ENCODE measurements at places on chromosomes 5 and 9.

GRCh38 chr9:104746798-104747197 is 685 bp upstream of the NIPSNAP3A start:
- no peak for DNase-seq

DNA sequence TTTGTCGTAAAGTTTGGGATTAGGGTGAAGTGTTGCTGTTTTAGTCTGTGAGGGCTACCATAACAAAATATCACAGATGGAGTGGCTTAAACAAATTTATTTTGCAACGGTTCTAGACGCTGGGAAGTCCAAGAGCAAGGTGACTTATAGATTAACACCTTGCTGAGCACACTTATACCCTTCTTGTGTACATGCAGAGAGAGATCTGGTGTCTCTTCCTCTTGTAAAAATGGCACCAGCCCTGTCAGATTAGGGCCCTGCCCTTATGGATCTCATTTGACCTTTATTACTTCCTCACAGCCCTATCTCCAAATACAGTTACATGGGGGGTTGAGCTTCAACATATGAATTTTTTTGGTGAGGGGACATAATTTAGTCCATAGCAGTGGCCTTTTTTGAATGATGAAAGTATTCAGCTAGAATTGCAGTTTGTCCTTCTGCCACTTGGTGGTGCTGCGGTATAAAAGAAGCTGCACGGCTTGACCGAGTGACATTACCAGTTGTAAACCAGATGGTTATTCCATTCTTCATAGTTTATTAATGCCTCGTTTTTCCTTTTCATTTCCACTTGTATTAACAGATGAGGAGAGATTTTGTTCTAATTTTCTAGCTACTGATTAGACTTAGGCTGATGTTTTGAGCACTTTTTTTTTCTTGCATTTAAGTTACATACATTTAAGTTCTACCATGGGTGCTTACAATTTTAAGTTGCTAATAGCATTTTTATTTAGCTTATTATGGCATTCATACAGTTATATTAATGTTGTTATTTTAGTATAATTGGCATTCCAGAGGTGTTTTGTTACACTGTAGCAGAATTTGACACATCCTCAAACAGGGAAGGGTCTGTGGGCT is 19.4 kb downstream of the DCP2 start:
- DNase-seq, result peak; percentile 79

- DNase-seq, result no peak
Measured at GRCh38 chr5:115977988-115978387, 15.7 kb downstream of the LVRN start.

- no peak for DNase-seq
Measured at GRCh38 chr5:54848581-54848980, 136.8 kb downstream of the ESM1 start.

GRCh38 chr9:87973730-87974292 is 522 bp downstream of the CDK20 start:
- DNase-seq, result no peak

GRCh38 chr5:79954620-79955019 is 36.4 kb downstream of the MTX3 start:
- no peak for DNase-seq

GRCh38 chr5:42467981-42468524 is 44.8 kb downstream of the GHR start:
- no peak for DNase-seq

DNA sequence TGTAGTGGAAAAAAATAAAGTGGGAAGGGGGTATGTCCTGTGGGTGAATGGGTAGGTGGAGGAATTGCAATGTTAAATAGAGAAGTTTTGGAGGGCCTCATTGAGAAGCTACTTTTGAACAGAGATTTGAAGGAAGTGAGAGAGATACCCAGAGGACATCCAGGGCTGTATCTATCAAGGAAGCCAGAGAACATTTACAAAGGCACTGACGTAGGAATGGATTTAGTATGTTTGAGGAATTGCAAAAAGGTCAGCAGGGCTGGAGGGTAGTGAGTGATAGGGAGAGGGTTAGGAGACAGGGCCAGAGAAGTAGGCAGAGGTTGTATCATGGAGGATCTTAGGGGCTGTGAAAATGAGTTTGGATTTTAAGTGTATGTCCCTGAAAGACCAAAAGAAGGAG is 13.9 kb downstream of the PTTG1 start:
- DNase-seq, result no peak

DNA sequence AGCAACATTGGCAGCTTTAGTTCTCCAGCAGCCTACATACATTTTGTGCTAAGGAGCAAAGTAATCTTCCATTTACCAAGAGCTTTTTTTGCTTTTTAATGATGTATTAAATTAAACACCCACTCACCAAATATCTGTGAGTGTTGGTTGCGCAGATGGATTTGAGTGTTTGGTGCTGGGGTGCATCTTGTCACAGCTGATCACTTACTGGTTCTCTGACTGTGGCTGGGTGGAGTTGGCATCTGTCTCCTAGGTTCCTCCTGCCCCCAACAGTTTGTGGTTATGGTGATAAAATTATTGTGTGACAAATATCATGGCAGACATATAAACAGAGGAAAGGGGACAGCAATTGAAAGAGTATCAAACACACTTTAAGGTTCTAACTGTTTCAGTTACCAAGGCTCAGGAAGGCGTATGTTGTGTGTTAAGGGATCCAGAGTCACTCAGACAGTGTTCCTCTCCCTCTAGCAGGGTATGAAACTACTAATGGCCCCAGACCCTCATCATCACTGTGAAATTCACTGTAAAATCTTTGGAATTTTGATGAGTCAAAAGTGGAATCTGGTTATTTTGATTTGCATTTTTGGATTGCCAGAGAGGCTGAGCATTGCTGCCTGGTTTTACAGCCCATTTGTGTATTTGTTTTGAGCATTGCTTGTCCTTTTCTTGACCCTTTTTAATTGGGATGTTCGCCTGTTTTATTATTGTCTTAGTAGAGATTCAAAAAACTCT is 81.7 kb downstream of the PDE8B start:
- DNase-seq, result no peak

GRCh38 chr9:107299437-107299836 is 16.4 kb downstream of the RAD23B start:
- DNase-seq, result no peak

DNA sequence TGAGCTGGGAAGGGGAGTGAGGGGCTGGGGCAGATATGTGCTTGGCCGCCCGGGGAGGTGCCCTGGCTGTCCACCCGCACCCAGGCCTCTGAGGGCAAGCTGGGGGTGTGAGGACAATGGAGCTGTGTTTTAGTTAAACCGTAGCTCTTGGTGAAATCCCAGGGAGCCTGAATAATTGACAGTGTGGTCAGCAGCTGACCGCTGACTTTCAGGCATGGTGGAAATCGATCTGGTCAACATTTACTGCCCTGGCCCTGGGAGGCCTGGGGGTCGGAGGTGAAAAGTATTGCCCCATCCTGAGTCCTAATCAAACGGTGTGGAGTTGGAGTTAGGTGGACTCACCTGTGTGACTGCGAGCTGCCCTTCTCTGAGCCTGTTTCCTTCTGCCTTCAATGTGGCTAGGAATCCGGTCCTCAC is 31.2 kb upstream of the CRB2 start:
- DNase-seq, result no peak

DNA sequence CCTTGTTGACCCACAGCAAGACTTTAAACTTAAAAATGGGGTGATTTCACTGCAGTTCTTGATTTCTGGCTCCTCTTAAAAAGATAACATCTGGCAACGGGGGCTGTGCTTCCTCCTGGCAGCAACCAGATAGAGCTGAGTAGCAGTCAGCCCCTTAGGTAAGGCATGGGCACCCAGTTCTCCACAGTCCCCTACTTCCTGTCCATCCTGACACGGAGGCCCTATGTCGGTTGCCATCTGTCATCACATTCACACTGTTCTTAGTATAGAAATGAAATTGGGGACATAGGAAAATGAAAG is 11.7 kb downstream of the CD74 start:
- no peak for DNase-seq

DNA sequence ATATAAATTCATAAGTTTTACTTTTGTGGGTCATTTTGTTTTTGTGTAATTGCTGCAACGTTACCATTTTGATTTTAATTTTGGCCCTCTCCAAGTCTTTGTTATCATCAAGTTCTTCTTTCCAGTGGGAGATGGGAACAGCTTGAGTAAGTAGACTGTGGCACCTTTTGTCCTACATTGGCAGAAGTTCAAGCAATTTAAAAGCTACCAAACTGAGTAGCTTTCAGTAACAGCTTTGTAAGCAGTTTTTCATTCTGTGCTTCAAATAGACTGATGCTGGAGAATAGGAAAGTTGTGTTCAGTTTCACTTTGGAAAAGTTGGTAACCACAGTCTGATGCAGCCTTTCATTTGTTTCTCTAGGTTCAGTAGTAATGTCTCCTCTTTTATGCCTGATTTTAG is 47.8 kb upstream of the TMED7 start:
- no peak for DNase-seq

GRCh38 chr5:66621146-66621545 is 25.0 kb downstream of the MAST4 start:
- no peak for DNase-seq

GRCh38 chr5:171629628-171630349 is 155.8 kb upstream of the SMIM23 start:
- no peak for DNase-seq

DNA sequence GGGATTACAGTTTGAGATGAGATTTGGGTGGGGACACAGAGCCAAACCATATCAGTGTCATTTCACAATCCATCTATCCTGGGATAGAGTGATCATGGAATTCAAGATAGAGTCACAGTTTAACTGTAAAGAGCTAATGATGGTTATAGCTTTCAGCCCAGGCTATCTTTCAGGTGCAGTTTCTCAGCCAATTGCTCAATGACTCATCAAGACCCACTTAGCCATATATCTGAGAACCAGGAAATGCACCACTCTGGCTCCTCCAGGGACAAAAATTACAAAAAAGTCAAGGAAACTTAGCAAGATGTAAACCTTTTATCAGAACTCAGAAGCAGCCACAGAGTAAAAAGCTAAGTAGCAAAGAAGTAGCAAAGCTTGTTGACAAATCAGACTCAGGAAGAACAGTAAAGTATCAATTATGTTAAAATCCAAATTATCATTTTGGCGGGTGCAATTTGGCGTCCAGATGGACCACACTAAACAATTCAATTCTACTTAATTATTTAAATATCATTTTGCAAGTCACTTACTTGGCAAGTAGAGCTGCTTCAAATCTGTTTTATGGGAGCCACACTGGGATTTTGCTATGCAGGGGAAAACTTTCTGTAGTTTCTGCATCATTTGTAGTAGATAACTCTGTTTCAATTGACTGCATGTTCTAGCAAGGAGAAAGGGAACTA is 169.4 kb downstream of the TLE1 start:
- no peak for DNase-seq

GRCh38 chr9:100515578-100516494 is 42.9 kb downstream of the TMEFF1 start:
- DNase-seq, result no peak

DNA sequence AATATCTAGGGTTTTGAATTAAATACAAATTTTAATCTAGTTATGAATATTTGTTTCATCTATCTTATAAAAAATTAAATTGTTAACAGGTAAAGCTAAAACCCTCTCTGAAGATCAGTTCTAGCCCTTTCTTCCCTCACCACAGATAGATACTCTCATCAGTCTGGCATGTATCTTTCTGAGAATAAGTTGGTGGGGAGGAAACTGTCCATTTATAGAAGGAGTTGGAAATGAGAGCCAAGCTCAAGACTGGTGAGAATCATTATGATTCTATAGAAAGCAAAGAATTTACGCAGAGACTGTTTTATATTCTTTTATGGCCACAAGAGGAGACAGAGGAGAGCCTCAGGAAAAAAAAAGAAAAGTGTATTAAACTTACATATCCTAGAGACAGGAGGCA is 59.0 kb downstream of the STARD4 start:
- no peak for DNase-seq

GRCh38 chr5:11013793-11014192 is 252.8 kb upstream of the DAP start:
- no peak for DNase-seq

DNA sequence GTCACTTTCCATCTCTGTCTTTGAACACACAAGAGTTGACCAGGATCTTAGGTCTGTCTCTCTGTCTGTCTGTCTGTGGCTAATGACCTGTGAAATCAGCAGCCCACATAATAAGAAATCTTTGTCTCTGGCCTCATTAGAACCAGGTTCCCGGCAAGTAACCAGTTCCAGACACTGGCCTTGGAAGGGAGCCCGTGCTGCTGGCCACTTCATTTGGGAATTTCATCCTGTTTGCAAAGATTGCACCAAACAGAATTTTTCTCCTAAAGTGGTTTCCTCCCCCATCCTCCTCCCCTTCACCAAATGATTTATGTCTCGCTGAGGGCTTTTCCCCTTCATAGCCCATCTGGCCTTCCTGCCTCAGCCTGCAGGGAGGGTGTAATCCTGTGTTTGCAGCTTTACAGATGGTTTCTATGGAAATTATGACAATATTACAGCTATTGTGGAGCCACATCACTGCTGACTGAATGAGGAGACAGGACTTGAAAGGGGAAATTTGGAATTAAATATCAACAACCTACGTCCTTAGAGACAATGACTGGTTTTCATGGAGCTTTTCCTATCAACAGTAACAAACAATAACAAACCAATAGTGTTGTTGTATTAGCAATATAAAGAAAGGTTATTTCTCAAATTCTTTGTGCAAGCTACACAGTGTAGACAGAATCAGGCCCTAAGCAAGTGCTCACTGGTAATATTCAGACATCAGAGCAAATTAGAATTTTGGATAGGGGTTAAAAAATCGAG is 25.7 kb downstream of the DPYSL3 start:
- DNase-seq, result no peak

DNA sequence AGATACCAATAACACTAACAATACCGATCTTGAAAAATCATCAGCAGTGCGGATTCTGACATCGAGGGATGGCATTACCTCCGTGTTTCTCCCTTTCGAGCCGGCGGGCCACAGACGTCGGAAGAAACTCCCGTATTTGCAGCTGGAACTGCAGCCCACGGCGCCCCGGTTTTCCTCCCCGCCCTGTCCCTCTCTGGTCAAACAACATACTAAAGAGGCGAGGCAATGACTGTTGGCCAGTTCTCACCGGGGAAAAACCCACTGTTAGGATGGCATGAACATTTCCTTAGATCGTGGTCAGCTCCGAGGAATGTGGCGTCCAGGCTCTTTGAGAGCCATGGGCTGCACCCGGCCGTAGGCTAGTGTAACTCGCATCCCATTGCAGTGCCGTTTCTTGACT is 32.8 kb downstream of the OLFM1 start:
- DNase-seq, result no peak

DNA sequence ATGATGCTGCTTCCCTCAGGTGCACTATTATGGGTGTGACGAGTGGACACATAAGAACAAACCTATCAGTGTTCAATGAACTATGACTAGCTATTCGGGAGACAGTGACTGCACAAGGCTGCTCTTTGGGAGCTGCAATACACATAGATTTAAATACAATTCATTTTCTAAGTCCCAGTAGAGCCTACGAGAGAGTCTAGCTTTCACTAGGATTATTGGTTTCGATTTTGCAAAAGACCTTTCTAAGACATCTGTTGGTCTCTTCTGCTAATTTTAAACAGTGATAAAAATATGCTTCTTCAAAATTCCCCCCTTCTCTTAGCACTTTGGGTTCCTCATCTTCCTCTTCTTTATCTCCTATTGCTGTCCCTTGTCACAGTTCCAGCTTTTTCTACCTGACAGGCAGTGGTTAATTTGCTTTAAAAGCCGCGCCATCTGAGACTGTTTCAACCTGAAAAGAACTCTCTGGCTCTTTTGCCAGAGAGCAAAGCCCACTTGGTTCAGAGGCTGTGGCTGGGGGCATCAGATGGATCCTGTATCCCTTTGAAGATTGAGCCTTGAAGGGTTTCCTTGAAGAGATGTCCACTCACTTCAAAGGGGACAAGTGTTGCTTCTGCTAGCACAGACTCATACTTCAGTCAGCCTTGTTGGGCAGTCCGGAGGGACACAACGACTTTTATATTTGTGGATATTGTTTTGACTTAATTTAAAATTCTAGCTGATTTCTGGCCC is 241.5 kb downstream of the MAN2A1 start:
- DNase-seq, result no peak
